MV-4-11 (cell line): ENCODE measurements at places on chromosomes 3 and 15.

GRCh38 chr15:63803106-63803886 is 30.5 kb downstream of the HERC1 start:
- no peak for DNase-seq

DNA sequence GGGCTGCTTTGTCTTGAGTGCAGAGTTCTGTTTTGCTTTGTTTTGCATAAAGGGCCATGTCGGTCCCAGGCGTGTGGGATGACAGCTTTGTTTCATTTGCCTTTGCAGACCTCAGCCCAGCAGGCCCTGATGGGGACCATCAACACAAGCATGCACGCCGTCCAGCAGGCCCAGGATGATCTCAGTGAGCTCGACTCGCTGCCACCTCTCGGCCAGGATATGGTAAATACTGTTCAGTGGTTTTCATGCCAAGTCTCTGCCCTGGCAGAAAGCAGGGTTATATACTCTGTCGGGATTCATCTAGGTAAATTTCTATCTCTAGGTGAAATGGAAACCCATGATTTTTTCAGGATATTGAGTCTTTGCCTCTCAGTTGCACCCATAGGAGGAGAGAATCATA is 343.9 kb upstream of the TPM1 start:
- no peak for DNase-seq

DNA sequence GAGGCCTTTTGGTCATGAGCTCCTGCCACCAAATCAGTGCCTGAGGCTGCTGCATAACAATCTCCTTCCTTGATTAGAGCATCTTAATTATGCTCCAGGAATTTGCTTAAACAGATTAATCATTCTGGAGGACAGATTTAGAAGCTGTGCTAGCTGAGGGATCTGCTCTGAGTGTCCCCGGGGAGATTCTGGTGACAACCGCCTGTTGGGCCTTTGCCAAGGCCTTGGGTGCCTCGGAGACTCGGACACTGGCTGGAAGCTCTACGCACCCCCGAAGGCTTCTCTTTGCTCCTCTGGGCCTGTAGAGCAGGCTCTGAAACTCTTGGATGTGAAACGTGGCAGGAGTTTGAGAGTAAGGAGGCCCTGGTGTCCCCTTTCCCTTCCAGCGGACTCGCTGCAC is 264.1 kb downstream of the CD47 start:
- no peak for DNase-seq

DNA sequence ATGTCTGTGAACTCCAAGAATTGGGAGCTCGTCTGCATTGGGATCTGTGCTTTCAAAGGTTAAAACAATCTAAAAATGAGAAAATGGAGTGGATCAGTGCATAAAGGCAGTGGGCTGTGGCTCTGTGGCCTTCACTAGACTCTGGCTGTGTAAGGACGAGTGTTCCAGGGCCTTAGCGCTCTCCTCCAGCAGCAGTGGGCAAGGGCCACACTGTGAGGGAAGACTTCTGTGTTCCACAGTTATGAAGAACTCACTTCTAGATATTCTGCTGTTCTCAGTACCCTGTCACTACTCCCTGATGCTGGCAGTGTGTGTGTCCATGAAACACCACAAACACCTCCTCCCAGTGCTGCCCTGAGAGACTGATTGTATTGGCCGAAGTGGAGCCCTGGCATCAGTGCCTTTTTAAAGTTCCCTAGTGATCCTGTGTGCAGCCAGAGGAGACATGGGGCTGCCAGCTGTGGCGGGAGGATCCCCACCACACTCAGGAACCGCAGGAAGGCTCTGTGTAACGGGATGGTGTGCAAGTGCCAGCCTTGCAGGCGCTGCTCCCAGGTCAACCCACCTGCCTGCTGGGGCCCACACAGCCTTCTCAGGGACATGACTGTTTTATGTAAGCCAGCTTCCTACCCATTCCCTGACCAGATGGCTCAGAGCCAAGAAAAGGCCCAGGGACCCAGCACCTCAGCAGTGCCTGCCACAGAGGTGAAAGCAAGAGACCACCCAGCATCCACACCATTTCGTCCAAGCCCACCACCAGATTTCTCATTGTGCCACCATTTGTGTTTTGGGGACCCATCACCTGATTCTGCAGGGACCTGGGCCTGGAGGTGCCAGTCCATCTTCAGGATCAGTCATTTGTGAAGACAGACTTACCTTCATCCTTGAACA is 40.4 kb downstream of the ABTB1 start:
- no peak for DNase-seq

GRCh38 chr15:29945943-29946596 is 123.8 kb upstream of the TJP1 start:
- DNase-seq: no peak

DNA sequence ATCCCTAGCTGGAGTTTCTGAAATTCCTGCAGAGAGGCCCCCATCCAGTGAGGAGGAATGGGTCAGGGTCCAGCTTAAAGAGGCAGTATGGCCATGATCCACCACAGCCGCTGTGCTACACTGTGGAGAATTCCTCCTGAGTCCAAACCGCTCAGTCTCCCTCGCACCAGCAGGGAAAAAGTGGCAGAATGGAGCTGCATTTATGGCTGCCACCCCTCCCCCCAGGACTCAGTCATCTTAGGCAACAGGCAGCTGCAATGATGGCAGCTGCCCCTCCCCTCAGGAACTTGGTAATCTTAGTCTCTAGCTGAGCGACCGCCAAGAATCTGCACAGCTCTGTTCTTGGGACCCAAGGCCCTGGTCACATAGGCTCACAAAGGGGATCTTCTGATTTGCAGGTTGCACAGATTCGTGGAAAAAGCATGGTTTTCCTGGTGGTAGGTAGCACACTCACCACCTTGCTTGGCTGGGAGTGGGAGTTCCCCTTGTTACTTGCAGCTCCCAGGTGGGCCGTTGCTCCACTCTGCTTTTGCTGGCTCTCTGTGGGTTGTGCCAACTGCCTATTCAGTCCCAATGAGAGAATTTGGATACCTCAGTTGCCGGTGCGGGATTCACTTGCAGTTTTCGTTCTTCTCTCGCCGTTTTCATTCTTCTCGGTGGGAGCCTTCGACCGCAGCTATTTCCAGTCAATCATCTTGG is 204.1 kb downstream of the STXBP5L start:
- DNase-seq: no peak

DNA sequence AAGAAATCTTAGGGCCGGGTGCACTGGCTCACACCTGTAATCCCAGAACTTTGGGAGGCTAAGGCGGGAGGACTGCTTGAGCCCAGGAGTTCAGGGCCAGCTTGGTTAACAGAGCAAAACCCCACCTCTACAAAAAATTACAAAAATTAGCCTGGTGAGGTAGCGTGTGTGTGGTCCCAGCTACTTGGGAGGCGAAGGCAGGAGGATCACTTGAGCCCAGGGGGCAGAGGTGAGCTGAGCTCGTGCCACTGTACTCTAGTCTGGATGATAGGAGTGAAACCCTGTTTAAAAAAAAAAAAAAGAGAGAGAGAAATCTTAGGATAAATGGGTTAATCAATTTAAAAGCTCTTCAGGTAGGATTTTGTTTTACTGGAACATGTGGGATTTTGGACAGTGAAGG is 31.2 kb upstream of the DUT start:
- DNase-seq: no peak

DNA sequence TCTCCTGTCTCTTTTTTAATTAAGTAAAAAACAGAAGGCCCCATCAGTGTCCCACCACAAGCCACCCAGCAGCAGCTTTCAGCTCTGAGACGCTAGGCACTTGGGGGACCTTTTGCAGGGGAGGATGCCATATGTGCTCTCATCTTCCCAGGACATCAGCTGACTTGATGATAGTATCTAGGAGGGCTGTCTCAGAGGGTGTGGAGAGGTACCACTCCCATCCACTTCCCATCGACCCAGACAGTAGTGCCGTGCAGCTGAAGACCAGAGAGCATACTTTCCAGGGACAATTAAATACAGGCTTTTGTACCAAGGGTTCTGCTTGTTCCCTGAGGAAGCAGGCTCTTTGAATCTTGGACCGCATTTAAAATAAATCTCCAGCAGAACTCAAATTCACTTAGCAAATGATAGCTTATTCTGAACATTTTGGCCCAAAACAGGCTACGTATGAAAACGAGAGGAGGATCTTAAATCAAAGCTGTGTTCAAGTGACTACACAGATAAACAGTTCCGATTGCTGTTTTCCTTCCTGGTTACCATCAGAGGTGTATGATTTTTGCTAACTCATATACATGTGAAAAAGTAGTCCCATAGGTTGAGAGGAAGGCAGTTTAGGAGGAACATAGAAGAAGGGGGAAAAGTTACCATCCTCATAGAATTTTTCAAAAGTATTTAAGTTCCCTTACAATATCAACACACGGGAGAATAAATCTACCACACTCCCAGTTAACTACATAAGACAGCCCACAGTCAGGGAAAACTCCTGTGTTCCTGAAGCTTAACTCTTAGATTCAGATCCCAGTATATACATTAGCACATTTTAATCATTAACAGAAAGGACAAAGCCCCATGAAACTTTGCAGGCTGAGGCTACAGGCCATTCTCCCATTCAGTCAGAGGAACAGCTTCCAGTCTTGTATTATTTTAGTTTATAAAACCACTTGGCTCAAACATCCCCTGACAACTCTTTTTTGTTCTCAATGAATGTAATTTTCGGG is 9.5 kb downstream of the WNT5A start:
- no peak for DNase-seq

- no peak for DNase-seq
Observed at GRCh38 chr3:124730941-124731297, 667 bp downstream of the UMPS start.

- no peak for DNase-seq
Observed at GRCh38 chr15:25497934-25498333, 59.1 kb upstream of the UBE3A start.

- DNase-seq: no peak
Observed at GRCh38 chr15:74261041-74261440, 24.9 kb downstream of the CCDC33 start.

GRCh38 chr3:37145611-37146010 is 28.8 kb downstream of the LRRFIP2 start:
- DNase-seq: peak; percentile 16

- DNase-seq: no peak
Observed at GRCh38 chr3:54817628-54818027, 110.2 kb downstream of the LRTM1 start.

DNA sequence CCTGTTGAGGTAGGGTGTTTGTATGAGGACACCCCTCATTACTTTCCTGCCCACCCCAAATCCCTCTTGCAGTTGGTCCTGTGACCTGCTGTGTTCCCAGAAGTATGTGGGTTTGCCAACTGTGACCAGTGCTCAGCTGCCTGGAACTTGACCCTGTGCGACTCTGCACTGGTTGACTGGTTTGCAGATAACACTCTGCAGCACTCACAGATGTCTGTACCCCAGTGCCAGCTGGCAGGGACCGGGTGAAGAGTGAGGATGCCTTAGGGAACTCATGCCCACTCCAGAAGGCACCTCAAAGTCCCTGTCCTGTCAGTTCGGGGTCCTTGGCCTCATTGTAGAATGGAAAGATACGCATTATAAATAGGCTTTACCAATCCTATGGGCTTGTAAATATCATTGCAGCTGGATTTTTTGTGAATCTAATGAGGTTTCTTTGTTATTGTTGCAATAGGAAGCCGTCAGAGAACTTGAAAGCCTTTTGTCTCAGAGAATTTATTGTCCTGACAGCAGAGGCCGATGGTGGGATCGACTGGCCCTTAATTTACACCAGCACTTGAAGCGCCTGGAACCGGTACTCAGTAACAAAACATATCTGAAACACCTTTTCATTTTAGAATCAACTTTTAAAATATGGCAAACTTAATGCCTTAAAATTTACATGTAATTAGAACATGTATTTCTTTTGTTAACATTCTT is 18.2 kb downstream of the FAN1 start:
- no peak for DNase-seq

DNA sequence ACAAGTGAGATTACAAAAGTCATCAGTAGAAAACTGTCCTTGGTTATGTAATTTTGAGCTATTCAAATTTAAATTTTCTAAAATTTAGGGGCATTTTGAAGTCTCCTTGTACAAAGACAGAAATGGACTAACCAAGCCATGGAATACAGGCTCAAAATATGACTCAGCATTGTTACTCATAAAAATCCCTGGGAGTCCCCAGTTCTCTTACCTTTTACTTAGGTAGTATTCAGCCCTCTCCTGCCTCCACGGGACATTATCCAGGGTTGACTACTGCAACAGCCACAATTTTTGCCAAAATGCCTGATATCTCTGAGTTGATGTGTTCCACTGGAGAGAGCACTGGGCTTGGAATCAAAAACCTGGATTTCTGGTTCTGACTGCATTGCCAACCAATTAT is 25.0 kb downstream of the CLDN18 start:
- no peak for DNase-seq

- no peak for DNase-seq
Observed at GRCh38 chr15:88902221-88902835, 7.0 kb upstream of the HAPLN3 start.

DNA sequence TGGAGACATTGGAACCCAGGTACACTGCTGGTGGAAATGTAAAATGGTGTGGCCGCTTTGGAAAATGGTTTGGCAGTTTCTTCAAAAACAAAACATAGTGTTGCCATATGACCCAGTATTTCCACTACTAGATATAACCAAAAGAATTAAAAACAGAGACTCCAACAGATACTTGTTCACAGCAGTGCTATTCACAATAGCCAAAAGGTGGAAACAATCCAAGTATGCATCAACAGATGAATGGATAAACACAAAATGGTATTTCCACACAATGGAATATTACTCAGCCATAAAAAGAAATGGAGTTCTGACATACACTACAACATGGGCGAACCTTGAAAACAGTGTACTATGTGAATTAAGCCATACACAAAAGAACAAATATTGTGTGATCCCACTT is 59.4 kb upstream of the TIMP4 start:
- DNase-seq: no peak

DNA sequence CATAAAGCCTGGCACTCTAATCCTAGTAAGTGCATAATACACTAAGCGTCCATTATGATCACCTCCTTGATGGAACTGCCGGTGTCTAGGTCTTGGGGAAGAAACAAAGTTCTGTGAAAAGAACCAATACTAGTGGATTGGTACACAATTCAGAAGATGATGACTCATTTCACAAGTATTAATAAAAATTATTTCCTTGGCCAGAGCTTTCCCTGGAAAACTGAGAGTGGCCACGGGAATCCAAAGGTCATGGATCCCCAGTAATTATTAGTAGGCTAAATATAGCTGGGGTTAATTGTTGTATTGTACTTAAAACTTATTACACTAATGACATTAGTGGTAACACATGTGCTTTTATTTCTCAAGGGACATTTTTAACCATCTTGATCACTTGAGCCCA is 808.0 kb upstream of the NR2F2 start:
- no peak for DNase-seq

DNA sequence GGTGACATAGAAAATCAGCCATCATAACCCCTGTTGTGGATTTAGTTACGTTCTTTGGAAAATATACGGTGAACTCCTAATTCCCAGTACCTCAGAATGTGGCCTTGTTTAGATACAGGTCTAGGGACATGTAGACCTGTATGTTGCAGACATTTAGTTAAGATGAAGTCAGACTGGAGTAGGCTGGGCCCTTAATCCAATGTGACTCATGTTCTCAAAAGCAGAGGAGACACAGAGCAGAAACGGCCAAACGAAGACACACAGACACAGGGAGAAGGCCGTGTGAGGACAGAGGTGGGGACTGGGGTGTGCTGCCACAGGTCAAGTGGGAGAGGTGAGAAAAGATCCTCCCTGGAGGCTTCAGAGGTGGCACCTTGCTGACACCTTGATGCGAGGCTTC is 119.0 kb upstream of the PROK2 start:
- DNase-seq: peak; percentile 29
